T-cell (primary cell): ENCODE measurements at places on chromosomes 16 and 17. TPM values are rescaled to one million over a fixed set of nuclear protein-coding genes. Genes with fewer than 3 reads are reported as not detected.

GRCh38 chr17:64343071-64343774 is 47.4 kb downstream of the PECAM1 start:
- peaks cover 42% of the 10 kb centered on the region for H3K4me1 ChIP-seq
- H3K4me3 ChIP-seq = no peak overlapping the region
- no peak for DNase-seq
- H3K27me3 ChIP-seq = no peaks in the 10 kb centered on the region
- peaks cover 17% of the 10 kb centered on the region for H3K36me3 ChIP-seq

DNA sequence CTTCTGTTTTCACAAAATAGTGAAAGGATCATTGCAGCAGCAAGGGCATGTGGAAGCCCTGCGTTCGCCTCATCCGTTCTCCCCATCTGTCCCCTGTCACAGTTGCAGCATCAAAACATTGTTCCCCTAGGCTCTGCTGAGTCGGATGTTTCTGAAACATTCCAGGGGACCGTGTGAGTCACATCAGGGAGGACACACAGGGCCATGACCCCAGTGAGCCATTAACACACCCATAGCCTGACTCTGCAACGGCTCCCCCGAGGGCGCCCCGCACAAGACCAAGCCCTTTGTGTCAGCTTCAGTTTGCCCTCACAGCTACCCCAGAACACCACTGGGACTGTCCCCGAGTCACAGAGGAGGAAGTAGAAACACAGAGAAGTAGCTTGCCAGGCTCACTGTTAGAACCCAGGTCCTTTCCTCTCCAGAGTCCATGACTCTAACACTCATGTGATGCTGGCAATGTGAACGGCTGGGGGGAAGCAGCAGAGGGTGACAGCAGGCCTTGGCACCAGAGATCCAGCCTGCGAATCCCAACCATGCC is 63.3 kb upstream of the HSBP1 start:
- H3K4me1 ChIP-seq = no peaks in the 10 kb centered on the region
- no peak overlapping the region for H3K4me3 ChIP-seq
- no peaks in the 10 kb centered on the region for H3K36me3 ChIP-seq
- peak; percentile 2 for DNase-seq
- H3K27me3 ChIP-seq = peaks cover 7% of the 10 kb centered on the region
- H3K27ac ChIP-seq = no peak overlapping the region

DNA sequence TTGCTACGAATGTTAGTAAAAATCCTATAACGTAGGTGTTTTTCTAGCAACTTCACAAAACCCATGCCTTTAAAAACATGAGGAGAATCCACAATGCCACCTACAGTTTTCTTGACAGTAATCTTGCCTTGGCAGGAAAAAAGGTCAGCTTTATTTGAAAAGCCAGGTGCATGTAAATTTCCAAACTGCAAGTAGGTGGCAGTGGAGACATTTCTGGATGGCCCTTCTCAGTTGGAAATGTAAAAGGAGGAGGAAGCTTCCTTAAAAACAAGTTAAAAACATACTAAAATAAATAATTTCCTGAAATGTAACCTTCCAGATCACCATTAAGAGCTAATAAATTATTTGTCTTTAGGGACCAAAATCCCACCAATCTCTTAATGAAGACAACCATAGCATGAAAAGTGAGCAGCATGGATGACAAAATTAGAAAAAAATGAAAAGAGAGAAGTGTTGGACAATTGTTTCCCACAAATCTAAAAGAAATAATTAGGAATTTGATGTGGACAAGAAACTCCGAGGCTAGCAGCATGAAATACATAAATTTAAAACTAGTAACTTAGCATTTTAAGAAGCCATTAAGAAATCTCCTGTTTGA is 152.2 kb downstream of the SNX11 start:
- H3K27ac ChIP-seq = no peak overlapping the region
- no peak for DNase-seq
- no peaks in the 10 kb centered on the region for H3K27me3 ChIP-seq
- H3K36me3 ChIP-seq = no peaks in the 10 kb centered on the region
- no peaks in the 10 kb centered on the region for H3K4me1 ChIP-seq

- H3K36me3 ChIP-seq = no peaks in the 10 kb centered on the region
- no peaks in the 10 kb centered on the region for H3K4me1 ChIP-seq
- H3K27ac ChIP-seq = no peak overlapping the region
- H3K4me3 ChIP-seq = no peak overlapping the region
- H3K27me3 ChIP-seq = no peaks in the 10 kb centered on the region
Observed at GRCh38 chr17:51734462-51734861, 424.1 kb downstream of the CA10 start.

DNA sequence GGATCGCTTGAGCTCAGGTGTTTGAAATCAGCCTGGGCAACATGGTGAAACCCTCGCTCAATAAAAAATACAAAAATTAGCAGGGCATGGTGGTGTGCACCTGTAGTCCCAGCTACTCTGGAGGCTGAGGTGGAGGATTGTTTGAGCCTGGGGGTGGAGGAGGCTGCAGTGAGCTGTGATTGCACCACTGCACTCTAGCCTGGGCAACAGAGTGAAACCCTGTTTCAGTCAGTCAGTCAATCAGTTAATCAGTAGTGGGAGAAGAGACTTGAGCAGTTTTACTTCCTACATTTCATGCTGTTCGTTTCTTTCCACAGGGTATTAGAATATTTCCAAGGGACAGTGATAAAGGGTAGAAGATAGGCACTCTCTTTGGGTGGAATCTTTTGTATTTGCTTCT is 8.8 kb downstream of the MAP3K3 start:
- DNase-seq = no peak
- peaks cover 4% of the 10 kb centered on the region for H3K36me3 ChIP-seq
- peaks cover 15% of the 10 kb centered on the region for H3K4me1 ChIP-seq
- H3K4me3 ChIP-seq = no peak overlapping the region
- H3K27me3 ChIP-seq = no peaks in the 10 kb centered on the region
- no peak overlapping the region for H3K27ac ChIP-seq

GFAP gene
- not detected for total RNA-seq

DNA sequence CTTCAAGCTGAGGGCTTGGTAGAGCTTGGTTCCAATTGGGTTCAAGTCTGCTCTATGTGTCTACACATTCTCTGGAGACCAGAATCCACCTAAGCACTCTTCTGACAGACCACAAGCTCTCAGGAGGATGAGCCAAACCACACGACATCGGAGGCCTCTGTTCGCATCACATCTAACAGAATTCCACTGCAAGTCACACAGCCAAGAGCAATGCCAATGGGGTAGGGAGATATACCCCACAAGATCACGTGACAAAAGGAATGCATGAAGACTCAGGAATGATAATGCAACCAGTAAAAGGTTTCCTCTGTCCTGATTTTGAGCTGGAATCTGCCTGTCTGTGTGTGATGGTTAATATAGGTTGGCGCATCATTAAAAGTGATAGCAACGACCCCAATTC is 46.6 kb upstream of the RPL38 start:
- no peaks in the 10 kb centered on the region for H3K36me3 ChIP-seq
- no peak for DNase-seq
- no peaks in the 10 kb centered on the region for H3K27me3 ChIP-seq
- no peaks in the 10 kb centered on the region for H3K4me1 ChIP-seq

DNA sequence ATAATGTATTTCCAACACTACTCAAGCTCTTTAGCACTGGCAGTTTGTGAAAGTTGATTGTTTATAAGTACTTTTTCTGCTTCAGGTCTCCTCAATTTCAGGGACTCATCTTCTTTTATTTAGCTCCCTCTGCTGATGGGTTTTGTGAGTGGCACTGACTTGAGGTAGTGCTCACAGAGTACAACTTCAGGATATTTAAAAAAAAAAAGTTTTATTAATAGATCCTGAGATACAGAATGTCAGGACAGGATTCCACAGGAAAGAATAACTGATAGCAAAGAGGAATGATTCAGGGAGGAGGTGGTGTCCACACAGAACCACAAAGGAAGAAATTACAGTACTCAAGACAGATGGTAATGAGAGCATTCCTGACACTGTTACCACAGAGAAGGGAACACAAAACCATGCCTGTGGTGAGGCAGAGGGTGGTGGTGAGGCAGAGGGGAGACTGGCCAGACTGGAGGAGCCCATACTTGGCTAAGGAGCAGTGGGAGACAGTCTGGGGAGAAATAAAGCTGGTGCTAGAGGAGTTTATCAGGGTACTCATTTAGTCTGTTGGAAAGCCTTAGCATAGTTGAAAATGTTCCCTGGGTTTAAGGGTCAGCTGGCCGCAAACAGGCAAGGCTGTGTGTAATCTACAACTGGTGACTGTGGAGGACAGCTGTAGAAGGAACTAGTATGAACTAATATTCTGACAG is 63.7 kb downstream of the SPAG9 start:
- no peaks in the 10 kb centered on the region for H3K36me3 ChIP-seq
- H3K27ac ChIP-seq = no peak overlapping the region
- H3K4me1 ChIP-seq = no peaks in the 10 kb centered on the region
- peak; percentile 11 for DNase-seq
- no peak overlapping the region for H3K4me3 ChIP-seq
- H3K27me3 ChIP-seq = no peaks in the 10 kb centered on the region

GRCh38 chr16:86338403-86339115 is 171.8 kb upstream of the FOXF1 start:
- DNase-seq = no peak
- no peaks in the 10 kb centered on the region for H3K36me3 ChIP-seq
- peaks cover 3% of the 10 kb centered on the region for H3K27me3 ChIP-seq

KRT15 gene
- total RNA-seq = 0.18 TPM

GRCh38 chr17:67238991-67239390 is 6.0 kb downstream of the HELZ start:
- H3K27ac ChIP-seq = no peak overlapping the region
- no peak for DNase-seq
- peaks cover 19% of the 10 kb centered on the region for H3K4me1 ChIP-seq
- no peak overlapping the region for H3K4me3 ChIP-seq

GRCh38 chr16:35793601-35794000 is 2334.2 kb downstream of the TP53TG3F start:
- no peak overlapping the region for H3K27ac ChIP-seq
- no peaks in the 10 kb centered on the region for H3K36me3 ChIP-seq
- DNase-seq = no peak
- no peaks in the 10 kb centered on the region for H3K27me3 ChIP-seq
- no peaks in the 10 kb centered on the region for H3K4me1 ChIP-seq
- no peak overlapping the region for H3K4me3 ChIP-seq
